ENCODE measurements at places on chromosomes 1 and 21.

DNA sequence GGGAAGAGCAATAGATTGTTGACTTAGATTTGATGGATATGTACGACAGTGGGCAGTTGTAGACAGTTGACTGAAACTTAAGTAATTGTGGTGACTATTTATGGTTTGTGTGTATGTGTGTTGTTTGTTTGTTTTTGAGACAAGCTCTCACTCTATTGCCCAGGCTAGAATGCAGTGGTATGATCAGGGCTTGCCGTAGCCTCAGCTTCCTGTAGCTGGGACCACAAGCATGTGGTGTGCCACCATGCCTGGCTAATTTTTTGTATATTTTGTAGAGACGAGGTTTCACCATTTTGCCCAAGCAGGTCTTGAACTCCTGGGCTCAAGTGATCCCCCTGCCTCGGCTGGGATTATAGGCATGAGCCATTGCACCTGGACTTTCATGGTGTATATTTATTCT is 9.8 kb downstream of the SDHC start:
- DNase-seq = no peak
- no peak overlapping the region for H3K27ac ChIP-seq
- peaks cover 66% of the 10 kb centered on the region for H3K36me3 ChIP-seq
- no peak overlapping the region for H3K4me3 ChIP-seq
- no peaks in the 10 kb centered on the region for H3K4me1 ChIP-seq

GRCh38 chr1:227072991-227073390 is 132.9 kb downstream of the COQ8A start:
- no peaks in the 10 kb centered on the region for H3K27me3 ChIP-seq
- DNase-seq = no peak
- H3K4me1 ChIP-seq = no peaks in the 10 kb centered on the region
- H3K27ac ChIP-seq = no peak overlapping the region
- H3K36me3 ChIP-seq = peaks cover 8% of the 10 kb centered on the region

GRCh38 chr1:228270032-228270431 is 62.2 kb downstream of the OBSCN start:
- no peaks in the 10 kb centered on the region for H3K4me1 ChIP-seq
- no peak overlapping the region for H3K27ac ChIP-seq
- H3K27me3 ChIP-seq = no peaks in the 10 kb centered on the region
- DNase-seq = no peak

DNA sequence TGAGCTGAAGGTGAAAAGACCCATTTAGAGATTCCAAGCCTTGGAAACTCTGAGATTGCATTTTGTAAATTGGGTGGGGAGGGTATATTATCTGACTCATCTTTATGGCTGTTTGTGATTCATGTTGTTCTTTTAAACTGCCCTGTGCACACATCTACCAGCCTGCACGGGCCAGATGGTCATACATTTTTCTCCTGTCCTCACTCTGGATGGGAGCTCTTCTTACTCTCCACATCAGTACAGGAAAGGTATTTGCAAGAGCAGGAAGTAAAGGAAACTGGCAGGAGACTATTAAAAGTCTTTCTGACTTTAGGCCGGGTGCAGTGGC is 14.3 kb upstream of the NMNAT2 start:
- no peak for DNase-seq
- no peak overlapping the region for H3K27ac ChIP-seq
- H3K36me3 ChIP-seq = no peaks in the 10 kb centered on the region
- H3K4me3 ChIP-seq = no peak overlapping the region
- H3K4me1 ChIP-seq = no peaks in the 10 kb centered on the region

- no peak for DNase-seq
- no peak overlapping the region for H3K27ac ChIP-seq
- no peak overlapping the region for H3K4me3 ChIP-seq
- H3K27me3 ChIP-seq = no peaks in the 10 kb centered on the region
Measured at GRCh38 chr1:168958562-168959289, 147.8 kb upstream of the ATP1B1 start.

DNA sequence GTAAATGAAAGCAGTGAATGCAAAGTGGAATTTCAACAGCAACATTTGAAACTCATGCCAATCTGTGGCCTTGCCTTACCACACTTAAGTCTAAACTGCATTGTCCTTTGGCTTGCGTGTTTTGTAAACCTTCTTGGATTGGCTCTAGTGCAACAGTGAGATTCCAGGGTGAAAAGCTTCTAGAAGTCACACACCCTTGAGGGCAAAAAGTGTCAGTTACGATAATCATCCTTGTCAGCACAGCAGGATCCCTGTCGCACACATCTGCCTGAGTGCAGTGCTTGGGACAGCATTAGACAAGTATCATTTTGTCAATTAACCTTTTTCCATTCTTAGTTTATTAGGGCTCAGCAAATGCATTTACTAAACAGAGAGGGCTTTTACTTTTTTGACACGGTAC is 243.4 kb upstream of the PTBP2 start:
- DNase-seq = no peak
- H3K27me3 ChIP-seq = no peaks in the 10 kb centered on the region
- H3K36me3 ChIP-seq = no peaks in the 10 kb centered on the region
- H3K27ac ChIP-seq = no peak overlapping the region

DNA sequence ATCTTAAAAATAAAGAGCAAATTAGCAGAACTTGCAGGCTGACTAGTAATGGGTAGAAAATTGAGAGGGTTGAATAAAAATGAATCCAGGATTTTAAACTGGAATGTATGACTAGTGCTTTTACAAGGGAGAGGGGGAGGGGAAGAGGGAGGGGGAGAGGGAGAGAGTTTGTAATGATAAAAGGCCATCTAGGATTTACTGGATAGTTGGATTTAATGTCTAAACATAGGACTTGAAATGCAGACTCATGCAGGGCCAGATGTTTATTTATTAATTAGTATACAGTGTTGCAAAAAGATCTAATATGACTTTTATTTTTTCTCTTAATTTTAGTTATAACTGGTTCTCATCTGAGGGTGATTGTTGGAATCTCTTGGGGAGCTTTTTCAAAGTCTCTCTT is 4.3 kb downstream of the ZNF326 start:
- no peaks in the 10 kb centered on the region for H3K36me3 ChIP-seq
- DNase-seq = no peak
- H3K4me3 ChIP-seq = no peak overlapping the region
- peaks cover 19% of the 10 kb centered on the region for H3K4me1 ChIP-seq

- no peak for DNase-seq
- H3K36me3 ChIP-seq = no peaks in the 10 kb centered on the region
- H3K4me3 ChIP-seq = no peak overlapping the region
- peaks cover 2% of the 10 kb centered on the region for H3K27me3 ChIP-seq
- no peak overlapping the region for H3K27ac ChIP-seq
Measured at GRCh38 chr1:221756830-221757551, 15.1 kb upstream of the DUSP10 start.
